Large intestine (tissue), 12 donors: ENCODE measurements at places on chromosomes 4 and X.

DNA sequence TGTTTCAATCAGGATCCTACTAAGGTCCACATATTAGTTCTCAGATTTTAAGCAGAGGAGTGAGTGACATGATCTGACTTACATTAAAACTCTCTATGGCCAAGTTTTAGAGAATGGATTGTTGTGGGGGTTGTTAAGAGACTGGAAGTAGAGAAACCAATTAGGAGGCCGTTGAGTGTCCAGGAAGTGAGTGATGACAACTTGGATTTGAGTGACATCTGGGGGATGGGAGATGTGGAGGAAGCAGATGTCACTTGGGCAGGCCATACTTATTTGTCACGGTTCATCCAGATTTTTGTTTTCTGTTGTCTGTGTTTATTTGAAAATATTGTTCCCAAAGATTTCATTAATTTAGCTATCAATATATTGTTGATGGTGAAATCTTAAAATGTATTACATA is 28.3 kb downstream of the ADD1 start:
- no peak for DNase-seq

DNA sequence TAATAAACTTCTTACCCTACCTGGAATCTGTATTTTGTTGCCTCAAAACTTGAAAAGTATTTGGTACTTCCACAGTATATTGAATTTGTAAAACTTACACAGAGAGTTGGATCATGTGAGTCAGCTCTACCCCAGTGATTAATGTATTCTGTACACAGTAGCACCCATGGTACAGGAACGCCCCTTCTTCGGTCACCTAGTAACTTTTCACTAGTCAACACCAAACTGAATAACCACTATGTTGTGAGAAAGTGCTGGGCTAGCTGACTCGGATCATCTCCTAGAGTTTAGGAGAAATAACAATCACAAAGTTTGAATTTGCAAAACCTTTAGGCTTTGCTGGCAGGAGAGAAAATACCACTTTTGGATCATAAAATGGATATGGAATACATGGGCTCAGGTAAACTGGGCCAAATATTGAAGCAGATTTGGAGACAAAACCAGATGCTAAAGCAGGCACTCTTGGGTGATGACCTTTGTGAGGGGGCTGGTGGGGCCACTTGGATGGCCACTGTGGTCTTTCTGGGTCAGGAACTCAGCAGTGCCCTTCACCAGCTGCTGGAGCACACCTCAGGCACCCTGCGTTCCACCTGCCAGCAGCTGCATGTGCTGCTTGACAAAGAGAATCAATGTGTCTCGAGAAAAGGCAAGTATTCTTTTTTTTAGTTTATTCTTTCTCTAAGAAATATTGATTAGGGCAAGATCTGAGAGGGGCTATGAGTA is at the start of gene DTHD1:
DTHD1 (plus strand) TSS at position 233 of the 723 bp plus-strand sequence; CDS start at position 376, 143 bp downstream.
- no peak for DNase-seq

DNA sequence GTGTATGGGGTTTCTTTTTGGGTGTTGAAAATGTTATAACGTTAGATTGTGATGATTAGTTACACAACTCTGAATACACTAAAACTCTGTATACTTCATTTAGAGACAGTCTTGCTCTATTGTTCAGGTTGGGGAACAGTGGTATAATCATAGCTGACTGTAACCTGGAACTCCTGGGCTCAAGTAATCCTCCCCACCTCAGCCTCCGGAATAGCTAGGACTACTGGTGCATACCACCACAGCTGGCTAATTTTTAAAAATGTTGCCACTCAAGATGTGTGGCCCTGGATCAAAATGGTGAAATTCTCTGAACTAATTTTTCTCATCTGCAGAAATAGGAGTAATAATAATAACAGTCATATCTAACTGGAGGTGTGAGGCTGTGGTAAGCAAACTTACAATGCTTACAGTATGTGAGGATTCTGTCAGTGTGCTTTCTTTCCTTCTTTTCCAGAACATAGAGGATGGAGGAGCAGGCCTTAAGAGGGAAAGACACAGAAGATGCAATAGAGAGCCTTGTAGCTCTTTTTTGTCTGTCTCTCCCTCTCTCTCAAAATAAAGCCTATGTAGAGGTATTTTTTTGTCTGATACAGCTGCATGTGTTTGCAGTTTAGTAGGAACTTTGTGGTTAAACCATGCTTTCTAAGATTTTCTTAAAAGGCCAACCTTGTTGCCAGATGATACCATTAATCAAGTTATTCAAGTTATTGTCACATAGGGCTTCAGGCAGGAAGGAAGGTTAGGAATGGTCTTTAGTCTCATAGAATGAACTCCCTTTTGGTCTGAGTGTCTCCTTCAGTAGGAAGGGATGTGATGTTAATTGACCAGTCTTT is 7.5 kb downstream of the ADD1 start:
- DNase-seq: no peak

- DNase-seq: no peak
Observed at GRCh38 chr4:81221303-81222081, 6.5 kb upstream of the PRKG2 start.

- no peak for DNase-seq
Observed at GRCh38 chr4:153758136-153758535, 1.7 kb downstream of the RNF175 start.

DNA sequence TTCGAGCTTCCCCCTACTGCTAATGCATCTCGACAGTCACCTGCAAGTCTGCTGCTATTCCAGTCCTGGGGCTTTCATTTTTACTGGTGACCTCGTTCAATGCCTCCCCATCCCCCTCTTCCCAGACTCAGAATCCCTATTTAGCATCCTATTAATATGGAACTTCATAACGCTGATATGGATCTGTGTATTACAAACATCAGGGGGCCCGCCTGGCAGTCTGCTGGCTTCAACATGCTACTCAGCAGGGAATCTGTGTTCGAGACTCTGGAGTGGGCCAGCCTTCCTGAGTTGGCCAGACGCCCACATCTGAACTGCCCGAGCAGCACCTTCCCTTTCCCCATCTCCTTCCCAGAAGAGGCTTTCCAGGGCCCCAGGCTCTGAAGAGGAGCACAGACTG is 173.9 kb upstream of the PPARGC1A start:
- no peak for DNase-seq

DNA sequence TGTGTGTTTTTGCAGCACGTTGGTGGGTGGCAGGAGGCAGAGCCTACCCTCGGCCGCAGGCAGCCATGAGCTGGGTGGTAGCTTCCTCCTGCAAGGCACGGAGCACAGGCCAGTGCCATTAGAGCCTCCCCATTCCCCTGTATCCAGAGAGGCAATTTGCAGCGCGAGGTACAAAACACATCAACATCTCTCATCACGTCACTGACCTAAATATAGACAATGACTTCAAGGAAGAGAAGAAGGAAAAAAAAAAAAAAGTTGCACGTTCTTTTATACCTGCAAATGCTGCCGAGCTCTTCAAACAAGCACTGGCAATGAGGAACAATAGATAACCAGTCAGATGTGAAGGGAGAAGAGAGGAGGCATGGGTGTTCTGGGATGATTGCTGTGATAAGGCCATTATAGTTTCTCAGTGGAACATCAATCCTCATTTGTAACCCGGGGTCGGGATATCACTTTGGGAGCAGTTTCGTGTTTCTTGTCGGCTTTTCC is 159.9 kb downstream of the MGST2 start:
- no peak for DNase-seq

GRCh38 chr4:3502941-3503936 is 29.0 kb downstream of the LRPAP1 start:
- DNase-seq: no peak
